Activated naive CD4-positive, alpha-beta T cell (primary cell): ENCODE measurements at places on chromosomes 1 and 21.

DNA sequence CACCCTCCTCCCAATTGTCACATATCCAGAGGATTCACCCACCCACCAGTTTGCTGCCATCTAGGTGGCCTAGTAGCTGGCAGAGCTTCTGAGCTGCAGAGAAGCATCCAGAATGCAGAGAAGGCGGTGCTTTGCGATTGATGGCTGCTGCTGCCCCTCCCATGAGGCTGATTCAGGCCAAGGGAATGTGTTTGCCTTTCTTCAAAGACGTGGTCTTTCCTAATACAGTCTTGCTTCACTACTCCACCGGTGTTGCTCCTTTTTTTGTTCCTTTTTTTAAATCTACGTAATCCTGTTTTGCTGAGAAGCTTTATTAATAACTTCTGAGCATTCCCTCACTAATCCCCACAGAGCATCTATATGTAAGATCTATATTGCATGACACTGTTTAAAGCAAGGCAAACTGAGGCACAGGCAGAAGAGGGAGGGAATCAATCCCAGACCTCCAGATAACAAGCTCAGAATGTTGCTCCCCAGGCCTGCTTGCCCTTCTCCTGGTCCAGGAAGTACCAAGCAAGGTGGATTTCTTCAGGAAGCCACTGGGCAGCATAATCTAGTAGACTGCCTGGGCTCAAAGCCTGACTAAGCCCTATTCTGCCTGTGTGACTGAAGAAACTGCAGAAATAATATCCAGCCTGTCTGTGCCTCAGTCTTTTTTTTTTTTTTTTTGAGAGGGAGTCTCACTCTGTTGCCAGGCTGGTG, 275.5 kb upstream of the FMN2 start:
- DNase-seq, result no peak

- DNase-seq, result no peak
Observed at GRCh38 chr1:110544753-110545152, 25.8 kb upstream of the KCNA10 start.

DNA sequence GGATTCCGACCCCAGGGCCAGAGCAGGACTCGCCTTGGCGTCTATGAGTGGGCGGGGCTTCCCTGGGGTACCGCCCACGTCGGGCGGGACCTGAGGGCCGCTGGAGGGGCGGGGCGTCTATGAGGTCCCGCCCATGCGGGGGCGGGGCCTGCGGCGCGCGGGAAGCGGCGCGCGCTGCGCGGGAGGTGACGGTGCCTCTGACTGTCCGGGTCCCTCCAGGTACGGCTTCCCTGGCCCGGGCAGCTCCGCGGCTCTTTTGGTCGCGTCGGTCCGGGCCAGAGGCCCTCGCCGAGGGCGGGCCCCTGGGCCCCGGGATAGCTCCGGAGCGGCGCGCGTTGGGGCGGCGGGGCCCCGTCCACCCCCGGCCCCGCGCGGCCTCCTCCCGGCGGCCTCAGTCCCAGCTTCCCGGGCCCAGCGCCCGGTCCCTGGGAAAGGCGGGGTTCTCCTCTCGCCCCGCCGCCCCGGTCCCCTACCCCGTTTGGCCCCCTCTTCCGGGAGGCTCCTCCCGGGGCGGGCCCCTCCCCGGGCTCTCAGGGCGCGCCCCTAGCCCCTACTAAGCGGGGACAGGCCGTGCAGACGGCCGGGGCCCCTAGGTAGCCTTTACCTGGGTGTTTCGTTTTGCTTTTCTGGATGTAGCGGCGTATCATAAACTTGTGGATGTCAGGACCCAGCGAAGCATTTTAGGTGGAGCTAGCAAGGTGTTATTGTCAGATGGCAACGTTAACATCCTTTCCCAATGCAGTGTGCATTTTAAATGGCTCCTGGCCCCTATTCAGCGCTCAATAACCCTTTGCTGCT, at the start of gene CHAF1B:
Gene CHAF1B, plus strand, starts transcription at position 160 of the 798 bp plus-strand sequence. CDS start 745 bp downstream, outside the sequence.
- DNase-seq, result peak; percentile 48

- DNase-seq, result no peak
Observed at GRCh38 chr1:15152318-15153183, 996 bp upstream of the TMEM51 start.

GRCh38 chr1:93446837-93447451, 974 bp upstream of the FNBP1L start:
- peak; percentile 7 for DNase-seq

DNA sequence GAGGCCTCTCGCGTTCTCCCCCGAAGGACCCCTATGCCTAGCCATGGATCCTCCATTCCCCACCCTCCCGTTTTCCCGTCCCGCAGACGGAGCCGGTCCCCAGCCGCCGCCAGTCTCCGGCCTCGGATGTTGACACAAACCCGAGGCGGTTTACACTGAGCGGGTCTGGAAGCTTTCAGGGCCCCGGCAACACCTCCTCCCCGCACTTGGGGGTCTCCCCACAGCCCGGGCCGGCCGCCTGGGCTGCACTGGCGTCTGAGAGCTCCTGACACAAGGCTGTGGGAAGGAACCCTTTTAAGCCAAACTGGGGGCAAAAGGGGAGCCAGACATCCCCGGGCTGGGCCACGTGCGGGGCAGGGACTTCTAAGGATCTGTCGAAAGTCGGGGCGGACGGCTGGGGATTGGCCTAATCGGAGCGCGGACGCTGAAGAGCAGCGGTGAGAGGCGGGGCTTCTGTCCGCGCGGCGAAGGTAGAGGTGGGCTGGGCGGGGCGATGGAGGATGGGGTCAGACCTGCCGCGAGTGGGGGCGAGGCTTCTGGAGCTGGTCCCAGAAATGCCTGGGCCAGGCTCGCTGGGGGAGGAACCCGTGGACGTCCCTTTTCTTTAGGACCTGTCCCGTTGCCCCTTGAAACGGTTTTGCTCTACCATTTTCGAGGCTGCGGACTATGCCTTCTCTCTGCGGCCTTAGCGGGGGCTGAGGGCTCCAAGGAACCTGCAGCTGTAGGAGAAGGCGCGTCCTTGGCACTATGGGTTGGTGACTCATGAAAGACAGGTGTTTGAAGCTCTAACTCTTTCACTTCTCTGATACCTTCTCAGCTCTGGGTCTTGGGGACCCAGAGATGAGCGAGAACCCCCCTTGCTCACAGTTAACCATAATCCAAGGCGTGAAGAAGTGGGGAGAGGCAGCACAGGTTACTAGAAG, 1.2 kb upstream of the HPCAL4 start:
- DNase-seq, result peak; percentile 33

DNA sequence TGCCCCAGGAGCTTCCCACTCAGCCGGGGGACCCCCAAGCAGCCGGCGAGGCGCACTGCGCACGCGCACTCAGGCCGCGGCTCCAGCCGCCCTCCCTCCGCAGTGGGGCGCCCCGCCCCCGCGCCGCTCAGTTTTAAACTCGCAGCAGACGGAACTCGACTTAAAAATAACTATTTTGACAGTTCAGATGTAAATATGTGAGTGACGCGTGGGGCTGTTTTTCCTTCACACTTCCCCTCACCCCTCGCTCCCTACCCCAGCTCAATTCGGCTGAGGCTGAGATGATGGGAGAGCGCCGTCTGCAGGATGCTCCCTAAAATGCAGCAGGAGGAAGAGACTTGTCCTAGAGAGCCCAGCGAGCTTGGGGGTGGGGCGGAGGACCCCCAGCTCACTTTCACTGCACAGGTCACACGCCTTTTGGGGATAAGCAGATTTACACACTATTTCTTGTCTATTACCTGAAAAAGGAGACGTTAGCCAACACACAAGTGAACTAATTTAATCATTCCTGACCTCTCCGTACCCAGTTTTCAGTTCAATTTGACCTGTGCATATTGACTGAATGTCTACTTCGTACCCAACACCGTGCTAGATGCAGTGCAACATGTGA, 8.9 kb upstream of the LEMD1 start:
- DNase-seq, result peak; percentile 25

GRCh38 chr21:43902441-43902840, 37.4 kb downstream of the AGPAT3 start:
- no peak for DNase-seq

- DNase-seq, result no peak
Observed at GRCh38 chr1:76782809-76783208, 84.5 kb upstream of the ST6GALNAC5 start.

GRCh38 chr1:87766737-87767136, 438.1 kb downstream of the LMO4 start:
- DNase-seq, result no peak

- DNase-seq, result no peak
Observed at GRCh38 chr1:246782120-246782900, 58.1 kb downstream of the SCCPDH start.

- no peak for DNase-seq
Observed at GRCh38 chr21:20971296-20971921, 26.8 kb upstream of the NCAM2 start.
